Spleen (tissue), 13 donors: ENCODE measurements at places on chromosomes 11 and 22.

- peaks cover 13% of the 10 kb centered on the region for H3K36me3 ChIP-seq
- DNase-seq = peak; percentile 69
- H3K27me3 ChIP-seq = peaks cover 26% of the 10 kb centered on the region
- H3K27ac ChIP-seq = peak overlapping the region; percentile 67
- H3K4me3 ChIP-seq = peak overlapping the region; percentile 36
These were observed 13.2 kb downstream of the PHLDB1 start for GRCh38 chr11:118620529-118621070.

- no peaks in the 10 kb centered on the region for H3K27me3 ChIP-seq
- peak overlapping the region; percentile 84 for H3K27ac ChIP-seq
- peaks cover 32% of the 10 kb centered on the region for H3K4me1 ChIP-seq
- peak overlapping the region; percentile 1 for H3K4me3 ChIP-seq
- no peaks in the 10 kb centered on the region for H3K36me3 ChIP-seq
These were observed 85.4 kb downstream of the MICAL2 start for GRCh38 chr11:12195768-12196167.

DNA sequence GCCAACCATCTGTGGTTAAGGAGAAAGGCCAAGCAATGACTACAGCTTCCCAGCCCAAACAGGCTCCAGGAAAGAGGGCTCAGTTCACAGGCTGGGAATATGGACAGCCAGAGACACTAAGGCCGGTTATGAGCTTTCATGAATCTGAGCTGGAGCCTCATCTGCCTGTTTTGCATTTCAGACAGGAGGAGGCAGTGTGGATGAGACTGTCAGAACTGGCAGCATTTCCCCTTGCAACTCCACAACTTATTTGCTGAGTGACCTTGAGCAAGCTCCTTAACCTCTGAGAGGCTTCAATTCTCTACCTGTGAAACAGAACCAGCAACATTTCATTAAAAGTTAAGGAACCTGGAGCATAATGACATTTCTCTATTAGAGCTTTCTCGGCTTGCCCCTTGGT, 264.0 kb downstream of the ETS1 start:
- H3K4me1 ChIP-seq = peaks cover 46% of the 10 kb centered on the region
- no peak for DNase-seq
- no peaks in the 10 kb centered on the region for H3K27me3 ChIP-seq

- H3K27me3 ChIP-seq = no peaks in the 10 kb centered on the region
- H3K27ac ChIP-seq = no peak overlapping the region
- H3K4me3 ChIP-seq = no peak overlapping the region
- peaks cover 9% of the 10 kb centered on the region for H3K4me1 ChIP-seq
- H3K36me3 ChIP-seq = no peaks in the 10 kb centered on the region
- no peak for DNase-seq
These were observed 60.8 kb upstream of the CTSC start for GRCh38 chr11:88398372-88398771.
